ENCODE measurements at places on chromosomes 4 and X. TPM values are rescaled to one million over a fixed set of nuclear protein-coding genes. Genes with fewer than 3 reads are reported as not detected.

The RTL3 gene
- not detected for total RNA-seq

The NCAPG gene
- total RNA-seq, result 0.24 TPM

The FABP2 gene
- total RNA-seq, result not detected

The ASMT gene
- total RNA-seq, result not detected

The MUC7 gene
- total RNA-seq, result not detected

The CCDC149 gene
- total RNA-seq, result 6.7 TPM

The PRSS48 gene
- total RNA-seq, result not detected

The CD40LG gene
- 25.2 TPM for total RNA-seq

The EOLA1 gene
- 23.0 TPM for total RNA-seq

- DNase-seq, result no peak
- no peaks in the 10 kb centered on the region for H3K4me1 ChIP-seq
- no peaks in the 10 kb centered on the region for H3K36me3 ChIP-seq
- no peaks in the 10 kb centered on the region for H3K27me3 ChIP-seq
Observed at GRCh38 chr4:158035662-158036195, 137.1 kb downstream of the GASK1B start.

GRCh38 chrX:73916931-73917667 lies 354.1 kb downstream of the CHIC1 start:
- no peak for DNase-seq
- H3K4me3 ChIP-seq, result no peak overlapping the region
- no peaks in the 10 kb centered on the region for H3K36me3 ChIP-seq
- H3K4me1 ChIP-seq, result no peaks in the 10 kb centered on the region

GRCh38 chrX:72308566-72309296 lies 3.0 kb upstream of the CITED1 start:
- H3K36me3 ChIP-seq, result no peaks in the 10 kb centered on the region
- H3K4me3 ChIP-seq, result peak overlapping the region; percentile 39
- H3K4me1 ChIP-seq, result peaks cover 10% of the 10 kb centered on the region

DNA sequence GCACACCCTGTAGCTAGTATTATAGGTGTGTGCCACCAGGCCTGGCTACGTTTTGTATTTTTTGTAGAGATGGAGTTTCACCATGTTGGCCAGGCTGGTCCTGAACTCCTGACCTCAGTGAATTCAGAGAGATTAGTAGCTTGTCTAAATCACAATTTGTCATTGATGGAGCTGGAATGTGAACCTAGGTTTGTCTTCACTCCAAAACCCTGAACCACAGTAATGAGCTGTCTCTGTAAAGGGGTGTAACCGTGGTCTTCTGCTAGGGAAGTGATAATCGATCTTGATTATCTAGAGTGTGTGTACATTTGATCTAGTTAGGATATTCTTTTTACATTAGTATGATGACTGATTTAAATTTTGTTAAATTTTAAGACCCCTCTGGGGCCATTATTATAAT lies 8.3 kb downstream of the ARHGAP10 start:
- no peaks in the 10 kb centered on the region for H3K27me3 ChIP-seq
- H3K4me1 ChIP-seq, result no peaks in the 10 kb centered on the region
- H3K4me3 ChIP-seq, result no peak overlapping the region
- H3K36me3 ChIP-seq, result no peaks in the 10 kb centered on the region

DNA sequence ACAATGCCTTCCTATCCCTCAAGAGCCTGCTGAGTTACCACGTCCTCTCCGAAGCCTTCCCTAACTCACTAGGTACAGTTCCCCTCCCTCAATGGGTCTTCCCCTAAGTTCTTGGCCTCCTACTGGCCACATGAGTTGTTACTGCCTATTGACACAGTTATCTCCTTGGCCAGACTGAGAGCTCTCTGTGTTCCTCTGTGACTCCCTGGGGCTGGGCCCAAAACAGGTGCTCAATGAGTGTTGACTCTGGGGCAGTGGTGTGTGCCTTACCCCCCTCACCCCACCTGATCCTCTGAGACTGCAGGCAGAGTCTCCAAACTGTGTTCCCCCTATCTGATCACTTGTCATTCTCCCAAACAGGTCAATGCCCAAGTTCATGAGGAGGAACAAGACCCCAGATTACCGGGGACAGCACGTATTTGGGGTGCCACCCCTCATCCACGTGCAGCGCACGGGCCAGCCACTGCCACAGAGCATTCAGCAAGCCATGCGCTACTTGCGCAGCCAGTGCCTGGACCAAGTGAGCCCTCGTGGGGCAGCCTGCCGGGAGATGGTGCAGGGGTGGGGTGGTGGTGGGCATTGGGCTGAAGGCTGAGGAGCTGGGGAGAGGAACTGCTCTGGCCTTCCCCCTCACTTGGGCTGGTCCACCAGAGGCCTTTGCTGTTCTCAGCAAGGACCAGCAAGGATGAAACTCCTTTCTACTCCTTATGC lies 72.6 kb downstream of the STARD8 start:
- no peak overlapping the region for H3K4me3 ChIP-seq
- no peaks in the 10 kb centered on the region for H3K36me3 ChIP-seq
- H3K4me1 ChIP-seq, result no peaks in the 10 kb centered on the region
- no peak overlapping the region for H3K27ac ChIP-seq

DNA sequence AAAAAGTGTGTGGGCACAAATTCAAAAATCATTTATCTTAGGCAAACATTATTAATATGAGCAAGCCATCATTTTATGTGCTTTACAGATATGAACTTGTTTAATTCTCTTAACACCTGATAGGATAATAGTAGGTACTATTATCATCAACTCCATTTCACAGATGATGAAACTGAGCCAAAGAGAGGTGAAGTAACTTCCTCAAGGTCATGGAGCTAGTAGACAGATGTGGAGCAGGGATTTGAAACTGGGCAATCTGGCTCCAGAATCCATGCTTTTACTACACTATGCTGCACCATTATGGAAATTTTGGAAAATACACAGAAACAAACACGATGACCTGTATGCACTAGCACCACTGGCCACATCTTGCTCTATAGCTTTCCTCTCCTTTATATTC lies 1.0 kb upstream of the PIN4 start:
- H3K4me1 ChIP-seq, result peaks cover 19% of the 10 kb centered on the region
- no peak for DNase-seq
- no peaks in the 10 kb centered on the region for H3K36me3 ChIP-seq
- peak overlapping the region; percentile 74 for H3K27ac ChIP-seq

- H3K36me3 ChIP-seq, result no peaks in the 10 kb centered on the region
- no peak for DNase-seq
- H3K4me1 ChIP-seq, result no peaks in the 10 kb centered on the region
- no peak overlapping the region for H3K27ac ChIP-seq
- no peak overlapping the region for H3K4me3 ChIP-seq
Observed at GRCh38 chr4:114302472-114302871, 296.1 kb upstream of the UGT8 start.

DNA sequence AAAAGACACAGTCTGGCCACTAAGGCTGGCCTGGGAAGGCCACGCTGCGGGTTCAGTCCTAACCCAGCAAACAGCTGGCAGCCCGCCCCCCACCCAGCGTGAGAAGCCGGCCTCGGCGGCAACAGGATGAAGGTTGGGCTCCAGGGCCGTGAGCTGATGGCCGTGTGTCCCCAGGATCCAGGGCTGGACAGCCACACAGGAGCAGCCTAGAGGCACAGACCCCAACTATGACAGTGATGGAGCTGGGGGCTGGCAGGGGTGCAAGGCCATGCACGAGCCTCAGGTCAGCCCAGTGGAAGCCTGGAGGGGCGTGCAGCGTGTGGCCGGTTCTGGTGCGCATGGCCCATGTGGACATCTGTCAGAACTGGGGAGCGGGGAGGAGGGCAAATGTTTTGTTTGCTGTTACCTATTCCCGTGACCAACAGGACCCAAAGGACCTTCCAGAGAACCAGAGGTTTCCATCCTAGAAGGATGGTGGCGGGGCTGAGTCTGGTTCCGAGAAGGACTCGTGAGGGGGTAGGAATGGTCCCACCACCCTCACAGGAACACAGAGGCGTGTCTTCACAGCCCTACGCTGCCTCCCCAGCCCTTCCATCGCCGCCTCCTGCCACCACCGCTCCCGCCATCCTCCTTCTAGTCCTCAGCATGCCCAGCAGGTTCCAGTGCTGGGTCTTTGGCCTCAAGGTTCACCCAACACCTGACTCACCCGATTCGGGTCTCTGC lies 46.5 kb downstream of the ZFYVE28 start:
- no peaks in the 10 kb centered on the region for H3K27me3 ChIP-seq
- no peaks in the 10 kb centered on the region for H3K4me1 ChIP-seq
- no peak overlapping the region for H3K4me3 ChIP-seq
- no peak overlapping the region for H3K27ac ChIP-seq
- DNase-seq, result no peak

DNA sequence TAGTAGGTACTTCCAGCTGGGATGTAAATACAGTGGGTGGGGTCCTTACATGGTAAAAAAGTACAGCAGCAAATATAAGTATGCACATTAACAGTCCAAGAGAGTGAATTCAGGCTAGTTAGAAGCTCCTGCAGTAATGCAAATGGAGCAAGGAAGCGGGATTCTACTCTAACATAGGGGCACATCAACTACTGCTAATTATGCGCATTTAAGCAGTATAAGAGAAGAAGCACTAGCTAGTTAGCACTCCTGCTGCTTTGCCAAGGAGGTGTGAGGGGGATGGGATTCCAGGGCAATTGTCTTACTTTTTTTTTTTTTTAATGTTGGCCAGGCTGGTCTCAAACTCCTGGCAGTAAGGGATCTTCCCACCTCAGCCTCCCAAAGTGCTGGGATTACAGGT lies 284.1 kb downstream of the CHIC1 start:
- H3K27me3 ChIP-seq, result no peaks in the 10 kb centered on the region
- no peak overlapping the region for H3K4me3 ChIP-seq
- no peak for DNase-seq
- no peaks in the 10 kb centered on the region for H3K4me1 ChIP-seq
- no peaks in the 10 kb centered on the region for H3K36me3 ChIP-seq

GRCh38 chr4:145937971-145938611 lies 532 bp downstream of the ZNF827 start:
- peak overlapping the region; percentile 73 for H3K27ac ChIP-seq
- H3K27me3 ChIP-seq, result no peaks in the 10 kb centered on the region
- peak overlapping the region; percentile 92 for H3K4me3 ChIP-seq
- H3K4me1 ChIP-seq, result peaks cover 13% of the 10 kb centered on the region

- H3K27me3 ChIP-seq, result no peaks in the 10 kb centered on the region
- no peaks in the 10 kb centered on the region for H3K4me1 ChIP-seq
- DNase-seq, result no peak
- no peak overlapping the region for H3K27ac ChIP-seq
Observed at GRCh38 chr4:89222170-89222569, 85.4 kb downstream of the GPRIN3 start.

DNA sequence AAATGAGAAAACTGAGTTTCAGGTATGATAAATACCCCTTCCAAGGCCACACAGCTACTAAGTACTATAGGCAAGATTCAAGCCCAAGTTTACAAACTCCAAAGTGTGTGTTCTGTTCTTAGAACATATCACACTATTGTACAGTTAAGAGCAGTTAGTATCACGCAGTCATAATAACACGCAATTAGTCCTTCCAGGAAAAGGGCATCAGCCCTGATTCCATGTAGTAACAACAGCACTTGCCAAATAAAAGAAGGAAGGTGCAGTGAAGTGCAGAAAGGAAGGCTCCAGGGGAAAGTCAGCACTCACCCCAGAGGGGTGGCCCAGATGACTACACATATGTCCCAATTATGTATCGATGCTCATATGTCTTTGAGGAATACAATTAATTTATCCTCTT lies 4.4 kb downstream of the TASL start:
- no peak overlapping the region for H3K4me3 ChIP-seq
- no peaks in the 10 kb centered on the region for H3K4me1 ChIP-seq
- H3K36me3 ChIP-seq, result no peaks in the 10 kb centered on the region
- no peak for DNase-seq
- H3K27ac ChIP-seq, result no peak overlapping the region
- H3K27me3 ChIP-seq, result no peaks in the 10 kb centered on the region

DNA sequence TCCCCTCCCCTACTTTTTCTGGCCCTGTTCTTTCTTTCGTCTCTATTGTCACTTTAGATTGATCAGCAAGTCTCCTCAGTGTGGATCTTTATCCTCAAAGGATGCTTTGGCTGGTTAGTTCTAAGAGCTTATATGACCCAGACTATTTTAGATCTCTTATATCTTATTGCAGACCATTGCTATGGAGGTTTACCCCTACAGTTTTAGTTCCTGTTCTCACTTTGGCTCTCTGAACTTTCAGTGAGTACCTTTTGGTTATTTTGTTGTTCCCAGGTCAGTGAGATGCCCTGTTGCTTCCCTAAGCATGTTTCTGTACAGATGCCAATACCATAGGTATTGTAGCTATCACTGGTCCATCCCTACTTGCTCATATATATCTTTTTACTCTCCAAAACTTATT lies 24.0 kb upstream of the MED14 start:
- no peak overlapping the region for H3K4me3 ChIP-seq
- no peak overlapping the region for H3K27ac ChIP-seq

DNA sequence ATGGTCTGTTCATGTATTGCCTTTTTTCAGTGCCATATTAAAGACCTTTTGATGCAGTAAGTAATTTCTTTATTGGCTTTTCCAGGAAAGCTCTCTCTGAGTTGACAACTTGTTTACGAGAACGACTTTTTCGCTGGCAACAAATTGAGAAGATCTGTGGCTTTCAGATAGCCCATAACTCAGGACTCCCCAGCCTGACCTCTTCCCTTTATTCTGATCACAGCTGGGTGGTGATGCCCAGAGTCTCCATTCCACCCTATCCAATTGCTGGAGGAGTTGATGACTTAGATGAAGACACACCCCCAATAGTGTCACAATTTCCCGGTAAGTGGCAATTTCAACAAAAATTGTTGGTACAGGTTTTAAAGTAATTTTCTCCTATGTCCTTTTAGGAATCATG lies 148.0 kb downstream of the STIM2 start:
- H3K27me3 ChIP-seq, result no peaks in the 10 kb centered on the region
- peaks cover 5% of the 10 kb centered on the region for H3K36me3 ChIP-seq
- no peak overlapping the region for H3K4me3 ChIP-seq
- no peak overlapping the region for H3K27ac ChIP-seq

DNA sequence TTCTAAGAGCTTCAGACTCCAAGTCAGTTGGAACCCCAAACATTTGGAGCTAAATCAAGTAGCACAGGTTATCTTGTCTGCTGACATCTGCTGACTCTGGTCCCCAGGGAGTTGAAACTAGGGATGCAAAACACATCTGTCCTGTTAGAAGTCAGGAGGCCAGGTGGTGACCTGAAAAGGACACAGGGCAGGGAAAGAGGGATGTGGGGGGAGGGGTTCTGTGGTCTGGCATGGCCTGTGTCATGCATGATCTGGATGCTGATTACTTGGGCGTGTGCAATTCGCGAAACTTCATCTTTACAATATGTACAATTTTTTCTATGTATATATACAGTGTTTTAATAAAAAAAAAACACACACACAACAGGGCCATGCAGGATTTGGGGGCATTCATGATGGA lies 55.3 kb downstream of the FHDC1 start:
- no peak overlapping the region for H3K27ac ChIP-seq
- no peaks in the 10 kb centered on the region for H3K27me3 ChIP-seq
- no peaks in the 10 kb centered on the region for H3K36me3 ChIP-seq
- no peak overlapping the region for H3K4me3 ChIP-seq
- no peak for DNase-seq
- no peaks in the 10 kb centered on the region for H3K4me1 ChIP-seq
